NCI-H2171 (cell line): ENCODE measurements at places on chromosomes 2 and 18.

GRCh38 chr2:212832211-212833195 is 293.9 kb upstream of the ERBB4 start:
- DNase-seq: no peak

DNA sequence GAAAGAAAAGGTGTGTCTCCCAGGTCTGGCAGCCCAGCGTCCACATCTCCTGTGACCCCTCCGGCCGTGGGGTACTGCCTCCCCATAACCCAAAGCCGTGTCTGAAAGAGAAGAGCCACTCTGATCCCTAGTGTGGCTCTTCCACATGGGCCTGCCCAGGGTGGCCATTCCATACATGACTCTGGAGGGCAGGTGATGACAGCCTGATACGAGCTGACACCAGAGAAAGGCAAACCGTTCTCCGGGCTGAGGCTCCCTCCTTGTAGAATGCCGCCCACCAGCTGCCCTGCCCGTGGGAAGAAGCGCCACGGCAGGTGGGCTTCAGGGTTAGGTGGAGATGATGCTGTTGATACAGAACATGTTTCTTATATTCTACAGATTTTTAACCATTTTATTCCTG is 451.6 kb upstream of the SALL3 start:
- DNase-seq: no peak

DNA sequence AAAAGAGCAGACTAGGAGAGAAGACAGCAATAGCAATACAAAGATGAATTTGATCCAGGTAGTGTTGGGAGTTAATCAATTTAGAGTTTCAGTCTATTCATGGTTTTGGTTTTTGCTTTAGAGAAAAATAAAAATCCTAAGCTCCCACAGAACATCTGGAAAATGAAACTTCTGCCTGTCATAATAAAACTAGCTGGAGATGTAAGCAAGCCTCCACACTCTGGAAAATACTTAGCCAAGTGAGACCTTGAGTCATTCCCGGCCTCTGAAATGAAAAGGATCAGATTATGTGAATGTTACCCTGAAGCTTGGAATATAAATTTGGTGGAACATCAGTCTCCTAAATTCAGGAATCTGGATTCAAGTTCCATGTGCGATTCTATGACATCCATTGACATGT is 485.6 kb upstream of the SPRED2 start:
- no peak for DNase-seq

GRCh38 chr2:218168635-218169462 is 2.1 kb upstream of the CXCR1 start:
- no peak for DNase-seq
